Activated T-helper 2 cell treated with anti-CD3 and anti-CD28 coated beads, Interferon-gamma antibody, Interleukin-2, Interleukin-4, amounts not matched to agents 10 μg/mL and 5 μg/mL and 100 μg/mL, durations not matched to agents 14 hours and 24 hours and 36 hours (primary cell): ENCODE measurements at places on chromosomes 2 and 18. TPM values are rescaled to one million over a fixed set of nuclear protein-coding genes. Genes with fewer than 3 reads are reported as not detected.

DNA sequence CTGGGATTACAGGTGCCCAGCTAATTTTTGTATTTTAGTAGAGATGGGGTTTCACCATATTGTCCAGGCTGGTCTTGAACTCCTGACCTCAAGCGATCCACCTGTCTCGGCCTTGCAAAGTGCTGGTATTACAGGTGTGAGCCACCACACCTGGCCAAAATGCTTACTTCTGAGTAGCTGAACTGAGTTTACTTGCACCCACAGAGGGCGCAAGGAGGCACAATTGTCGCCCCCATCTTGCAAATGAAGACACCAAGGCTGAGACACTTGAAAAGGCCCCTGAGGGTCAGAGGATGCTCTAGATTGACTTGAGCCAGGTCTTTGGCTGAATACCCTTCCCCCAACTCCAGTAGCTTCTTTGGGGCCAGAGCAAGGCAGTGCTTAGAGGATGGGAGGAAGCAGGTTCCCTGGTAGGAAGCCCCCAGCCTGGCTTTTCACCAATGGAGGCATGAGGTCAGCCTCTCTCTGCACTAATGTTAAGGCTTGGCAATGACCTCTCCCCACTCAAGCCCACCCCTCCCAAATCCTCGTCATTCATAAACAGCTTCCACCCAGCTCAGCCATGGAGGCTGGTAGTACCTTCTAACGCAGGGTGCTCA lies 14.5 kb upstream of the KIF1A start:
- H3K27ac ChIP-seq, result no peak overlapping the region
- H3K27me3 ChIP-seq, result peaks cover 11% of the 10 kb centered on the region
- no peaks in the 10 kb centered on the region for H3K36me3 ChIP-seq
- no peak for DNase-seq

GRCh38 chr2:1509271-1510065 lies 96.2 kb downstream of the TPO start:
- H3K27ac ChIP-seq, result peak overlapping the region; percentile 35
- H3K27me3 ChIP-seq, result no peaks in the 10 kb centered on the region
- peaks cover 5% of the 10 kb centered on the region for H3K36me3 ChIP-seq
- peaks cover 22% of the 10 kb centered on the region for H3K4me1 ChIP-seq
- peak overlapping the region; percentile 35 for H3K4me3 ChIP-seq
- DNase-seq, result peak; percentile 62

NPHP1 gene
- 1.0 and 2.2 TPM in 2 replicates for total RNA-seq

DNA sequence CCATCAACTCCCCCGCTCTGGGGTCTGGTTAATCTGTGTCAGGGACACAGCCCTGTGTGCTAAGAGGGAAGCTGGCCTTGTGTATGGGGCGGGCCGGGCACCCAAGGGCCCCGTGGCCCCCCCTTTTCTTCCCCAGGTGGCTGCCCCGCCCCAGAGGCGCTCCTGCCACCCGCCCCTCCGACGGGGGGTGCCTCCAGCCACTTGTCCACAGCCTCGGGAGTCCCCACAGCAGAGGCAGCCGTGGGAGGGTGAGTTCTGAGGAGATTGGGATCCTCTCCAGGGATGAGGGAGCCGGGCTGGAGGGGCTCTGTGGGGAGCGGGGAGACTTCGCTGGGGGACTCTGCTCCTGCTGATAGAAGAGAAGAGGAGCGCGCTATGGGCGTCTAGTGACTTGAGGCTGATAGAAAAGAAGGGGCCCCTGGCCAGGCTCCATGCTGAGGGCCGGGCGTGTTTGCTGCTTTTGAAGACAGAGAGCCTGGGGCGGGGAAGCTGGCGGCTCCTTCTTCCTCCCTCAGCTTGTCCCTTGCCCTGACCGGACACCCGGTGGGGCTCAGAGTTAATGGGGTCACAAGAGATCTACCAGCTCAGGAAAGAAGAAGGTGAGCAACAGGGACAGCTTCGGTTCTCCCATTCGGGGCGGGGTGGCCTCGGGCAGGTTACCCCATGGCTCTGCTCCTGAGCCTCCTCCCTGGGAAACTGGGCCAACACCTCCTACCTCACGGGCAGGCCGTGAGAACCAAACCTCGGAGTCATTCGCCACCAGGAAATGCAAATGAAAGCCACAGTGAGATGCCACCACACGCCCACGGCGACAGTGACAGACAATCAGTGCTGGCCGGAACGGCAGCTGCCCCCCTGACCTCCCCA lies 89.4 kb upstream of the TAF1B start:
- H3K27ac ChIP-seq, result peak overlapping the region; percentile 23
- no peaks in the 10 kb centered on the region for H3K36me3 ChIP-seq
- peaks cover 24% of the 10 kb centered on the region for H3K27me3 ChIP-seq
- DNase-seq, result no peak
- peak overlapping the region; percentile 35 for H3K4me3 ChIP-seq
- H3K4me1 ChIP-seq, result peaks cover 52% of the 10 kb centered on the region

DNA sequence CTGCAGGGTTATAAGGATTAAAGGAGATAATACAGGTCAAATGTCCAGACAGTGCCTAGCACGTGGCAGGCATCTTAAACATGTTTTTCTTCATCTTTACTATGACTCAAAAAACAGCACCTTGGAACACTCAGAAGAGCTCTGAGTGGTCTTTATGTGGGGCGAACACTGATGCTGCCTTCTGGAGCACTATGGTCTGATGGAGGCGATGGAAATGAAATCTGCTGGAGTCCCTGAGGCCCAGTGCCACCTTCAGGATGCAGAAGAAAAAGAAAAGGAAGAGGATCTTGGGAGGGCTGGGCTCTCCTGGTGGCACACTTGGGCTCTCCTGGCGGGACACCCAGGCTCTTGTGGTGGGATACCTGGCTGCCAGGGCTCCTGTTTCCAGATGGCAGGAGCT lies 171.8 kb downstream of the EIPR1 start:
- no peak overlapping the region for H3K4me3 ChIP-seq
- no peak overlapping the region for H3K27ac ChIP-seq
- H3K36me3 ChIP-seq, result no peaks in the 10 kb centered on the region
- H3K27me3 ChIP-seq, result no peaks in the 10 kb centered on the region
- no peak for DNase-seq
- H3K4me1 ChIP-seq, result no peaks in the 10 kb centered on the region

- no peak overlapping the region for H3K27ac ChIP-seq
- no peak for DNase-seq
- no peak overlapping the region for H3K4me3 ChIP-seq
Measured at GRCh38 chr2:150567771-150568301, 80.4 kb upstream of the RND3 start.

- H3K27ac ChIP-seq, result peak overlapping the region; percentile 63
- H3K4me1 ChIP-seq, result peaks cover 26% of the 10 kb centered on the region
- no peak overlapping the region for H3K4me3 ChIP-seq
- peaks cover 4% of the 10 kb centered on the region for H3K27me3 ChIP-seq
Measured at GRCh38 chr2:112916145-112916571, 5.2 kb downstream of the IL37 start.

DNA sequence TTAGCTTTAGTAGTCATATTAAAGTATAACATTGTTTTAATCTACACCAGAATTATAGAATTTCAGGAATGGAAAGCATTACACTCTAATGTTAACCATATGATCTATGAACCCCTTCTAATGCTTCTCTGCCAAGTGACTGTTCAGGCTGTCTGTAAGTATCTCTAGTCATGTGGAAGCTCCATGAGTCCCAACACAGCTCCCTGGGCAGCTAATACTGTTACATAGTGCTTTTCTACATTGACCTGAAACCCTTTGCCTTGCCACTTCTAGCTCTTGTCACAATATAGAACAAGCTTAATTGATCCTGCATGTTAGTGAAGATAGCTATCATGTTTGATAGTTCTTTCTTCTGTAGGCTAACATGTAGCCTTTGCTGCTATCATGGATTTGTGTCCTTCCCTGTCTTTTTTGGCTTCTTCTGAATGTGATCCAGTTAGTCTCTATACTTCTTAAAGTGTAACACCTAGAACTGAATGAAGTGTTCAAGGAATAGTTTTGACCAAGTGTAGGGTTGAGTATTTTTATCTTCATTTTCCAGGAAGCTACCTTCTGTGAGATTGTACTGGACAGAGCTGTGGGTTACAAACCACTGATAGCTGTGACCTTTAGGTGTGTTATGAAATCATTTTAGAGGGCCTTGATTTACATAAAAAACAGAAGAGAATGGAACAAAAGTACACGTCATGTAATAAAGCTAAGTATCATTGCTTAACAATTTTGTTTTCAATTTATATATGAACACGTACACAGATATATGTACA lies 23.7 kb downstream of the BABAM2 start:
- H3K36me3 ChIP-seq, result peaks cover 37% of the 10 kb centered on the region
- H3K4me1 ChIP-seq, result peaks cover 13% of the 10 kb centered on the region

TMEM163 gene
- total RNA-seq, result 0.09 and 0.27 TPM in 2 replicates

- H3K36me3 ChIP-seq, result no peaks in the 10 kb centered on the region
- DNase-seq, result no peak
- no peak overlapping the region for H3K4me3 ChIP-seq
- H3K4me1 ChIP-seq, result peaks cover 5% of the 10 kb centered on the region
Measured at GRCh38 chr2:216490061-216490460, 8.6 kb upstream of the RPL37A start.

SPATA3 gene
- total RNA-seq, result not detected in 2 replicates

PRSS56 gene
- total RNA-seq, result not detected in 2 replicates

GRCh38 chr18:63762518-63762917 lies 12.7 kb upstream of the SERPINB7 start:
- H3K27me3 ChIP-seq, result no peaks in the 10 kb centered on the region
- H3K4me3 ChIP-seq, result no peak overlapping the region
- H3K36me3 ChIP-seq, result no peaks in the 10 kb centered on the region
- H3K27ac ChIP-seq, result no peak overlapping the region

DNA sequence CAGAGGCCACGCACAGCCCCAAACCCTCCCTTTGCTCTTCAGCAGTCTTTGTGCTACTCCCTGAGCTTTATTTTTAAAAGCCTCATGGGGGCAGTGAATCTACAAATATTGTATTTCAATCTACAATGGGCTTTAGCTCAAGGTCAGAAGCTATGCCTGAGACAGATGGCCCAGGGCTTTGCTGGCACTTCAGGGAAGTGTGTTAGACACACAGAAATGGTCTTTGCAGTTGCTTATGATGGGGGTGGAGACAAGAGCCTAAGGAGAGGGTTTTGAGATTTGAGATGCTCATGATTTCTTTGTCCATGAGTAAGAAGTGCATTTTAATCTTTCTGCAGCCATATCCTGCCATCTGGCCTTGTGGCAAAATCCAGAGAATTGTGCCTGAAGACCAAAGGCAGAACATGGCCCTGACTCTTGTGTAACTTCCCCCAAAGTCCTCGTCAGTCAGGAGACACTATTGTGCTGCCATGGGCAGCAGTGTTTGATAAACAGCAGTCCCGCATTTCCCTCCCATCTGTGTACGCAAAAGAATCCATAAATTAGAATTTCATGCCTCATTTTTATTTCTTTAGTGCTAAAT lies 92.6 kb downstream of the VAPA start:
- no peaks in the 10 kb centered on the region for H3K4me1 ChIP-seq
- no peaks in the 10 kb centered on the region for H3K36me3 ChIP-seq
- no peak overlapping the region for H3K27ac ChIP-seq
- no peak overlapping the region for H3K4me3 ChIP-seq
- no peak for DNase-seq

ANKRD44 gene
- total RNA-seq, result 107 and 120 TPM in 2 replicates

GRCh38 chr2:38438883-38439612 lies 62.0 kb upstream of the ATL2 start:
- no peaks in the 10 kb centered on the region for H3K36me3 ChIP-seq
- H3K27me3 ChIP-seq, result peaks cover 42% of the 10 kb centered on the region
- H3K4me1 ChIP-seq, result peaks cover 8% of the 10 kb centered on the region
- no peak overlapping the region for H3K4me3 ChIP-seq
- H3K27ac ChIP-seq, result no peak overlapping the region

GRCh38 chr2:80529466-80530165 lies 225.1 kb upstream of the LRRTM1 start:
- DNase-seq, result no peak
- no peak overlapping the region for H3K4me3 ChIP-seq
- H3K27ac ChIP-seq, result no peak overlapping the region
- H3K4me1 ChIP-seq, result no peaks in the 10 kb centered on the region
- no peaks in the 10 kb centered on the region for H3K36me3 ChIP-seq

SKA1 gene
- 23.5 and 23.6 TPM in 2 replicates for total RNA-seq

DNA sequence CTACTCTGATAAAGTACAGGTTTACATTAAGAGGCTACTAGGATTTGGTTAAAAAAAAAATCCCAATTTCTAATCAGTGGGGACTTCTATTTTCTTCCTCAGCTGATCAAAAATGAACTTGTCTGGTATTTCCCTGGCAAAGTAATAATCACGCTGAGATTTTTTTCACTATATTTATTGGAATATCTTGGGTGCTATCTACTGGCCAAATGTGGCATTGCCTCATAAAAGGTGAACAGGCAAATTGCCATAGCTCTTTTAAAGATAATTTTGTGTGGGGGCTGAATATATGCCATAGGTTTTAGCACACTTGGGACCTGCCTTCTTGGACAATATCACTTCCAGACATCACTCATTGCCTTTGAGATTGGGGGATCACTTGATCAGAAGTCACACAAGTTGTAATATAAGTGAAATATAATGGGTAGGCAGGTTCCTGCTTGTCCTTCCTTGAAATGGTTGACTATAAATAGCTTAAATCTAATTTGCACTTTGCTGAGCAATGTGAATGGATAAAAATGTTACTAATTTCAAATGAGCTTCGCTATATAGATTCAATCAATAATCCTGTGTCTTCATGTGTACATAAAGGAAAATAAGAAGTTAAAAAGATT lies 7.0 kb upstream of the NXPH2 start:
- no peaks in the 10 kb centered on the region for H3K36me3 ChIP-seq
- peaks cover 16% of the 10 kb centered on the region for H3K27me3 ChIP-seq
- no peaks in the 10 kb centered on the region for H3K4me1 ChIP-seq
- DNase-seq, result no peak
- no peak overlapping the region for H3K27ac ChIP-seq

TEKT4 gene
- total RNA-seq, result 0.34 TPM in 1 of 2 replicates, not detected in the other

IGFBP5 gene
- not detected in 2 replicates for total RNA-seq

- no peaks in the 10 kb centered on the region for H3K36me3 ChIP-seq
- no peaks in the 10 kb centered on the region for H3K27me3 ChIP-seq
- no peak overlapping the region for H3K27ac ChIP-seq
- H3K4me1 ChIP-seq, result no peaks in the 10 kb centered on the region
- no peak overlapping the region for H3K4me3 ChIP-seq
Measured at GRCh38 chr2:219769090-219769910, 141.9 kb downstream of the SLC4A3 start.

LONRF2 gene
- 0.21 and 0.28 TPM in 2 replicates for total RNA-seq

GRCh38 chr2:193845604-193846003 lies 1650.9 kb upstream of the TMEFF2 start:
- H3K4me1 ChIP-seq, result no peaks in the 10 kb centered on the region
- no peaks in the 10 kb centered on the region for H3K27me3 ChIP-seq
- H3K36me3 ChIP-seq, result no peaks in the 10 kb centered on the region
- H3K27ac ChIP-seq, result no peak overlapping the region

DNA sequence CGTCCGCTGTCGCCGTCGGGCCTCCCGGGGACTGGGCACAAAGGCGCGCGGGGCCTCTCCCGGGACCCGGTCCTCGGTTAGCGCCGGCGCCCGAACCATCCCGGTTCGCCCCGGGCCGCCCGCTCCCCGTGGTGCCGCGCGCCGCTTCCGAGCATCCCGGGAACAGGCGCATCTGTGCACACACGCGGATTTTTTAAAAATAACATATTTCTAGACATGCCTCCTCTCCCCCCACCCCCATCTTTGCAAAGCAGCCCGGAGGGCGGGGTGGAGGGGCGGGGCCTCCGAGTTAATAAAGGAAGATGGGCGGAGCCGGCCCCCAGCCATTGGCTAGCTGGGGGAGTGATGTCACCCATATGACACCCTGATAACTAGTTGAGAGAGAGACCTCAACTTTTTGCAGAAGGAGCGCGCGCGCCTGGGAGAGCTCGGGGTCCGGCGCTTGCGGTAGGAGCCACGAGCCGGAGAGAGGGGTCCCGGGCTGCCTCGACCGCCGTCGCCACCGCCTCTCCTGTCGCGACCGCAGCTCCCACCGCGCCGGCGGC lies at the start of gene SOX11:
SOX11 (plus strand) TSS at position 400 of the 545 bp plus-strand sequence. CDS start 338 bp downstream, outside the sequence.
- peaks cover 3% of the 10 kb centered on the region for H3K4me1 ChIP-seq
- H3K27ac ChIP-seq, result no peak within 1 kb of the TSS
- peaks cover 44% of the 10 kb centered on the region for H3K27me3 ChIP-seq
- no peak for DNase-seq
- H3K4me3 ChIP-seq, result no peak within 1 kb of the TSS
